ENCODE measurements at places on chromosomes 7 and 10.

GRCh38 chr10:3532644-3533043, 252.4 kb downstream of the KLF6 start:
- DNase-seq = peak; percentile 69

DNA sequence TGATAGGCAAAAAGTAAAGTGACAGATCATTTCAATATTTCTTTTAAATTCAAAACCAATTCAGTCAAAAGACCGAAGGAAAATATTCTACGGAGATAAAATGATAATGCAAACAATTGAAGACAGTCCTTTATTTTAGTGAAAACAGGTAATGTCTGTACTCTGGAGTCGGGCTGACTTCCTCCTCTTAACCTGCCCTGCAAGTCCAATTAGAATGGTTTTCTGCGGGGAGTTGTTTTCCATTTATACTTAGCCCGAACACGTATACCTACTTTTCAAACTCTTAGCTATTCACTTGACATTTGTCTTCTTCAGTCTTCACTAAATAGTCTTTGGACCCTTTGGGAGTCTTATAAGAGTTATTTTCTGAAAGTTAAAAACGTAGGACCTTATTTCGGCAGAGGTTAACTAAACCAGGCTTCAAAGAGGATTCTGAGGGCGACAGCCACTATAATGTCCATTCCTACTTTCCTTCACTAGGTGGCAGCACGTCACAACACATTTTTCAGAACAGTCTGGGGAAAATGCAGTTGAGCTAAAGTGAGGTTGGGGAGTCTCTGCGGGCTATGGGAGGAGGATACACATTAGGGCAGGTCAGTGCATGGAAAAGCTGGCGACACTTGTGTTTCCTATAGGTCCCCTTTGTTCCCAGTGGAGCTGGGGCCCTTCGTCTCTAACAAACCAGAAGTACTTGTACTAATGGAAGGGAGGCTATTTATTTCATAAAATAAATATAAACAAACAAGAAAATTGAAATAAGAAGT, 472.0 kb downstream of the KCNMA1 start:
- peak; percentile 73 for DNase-seq

DNA sequence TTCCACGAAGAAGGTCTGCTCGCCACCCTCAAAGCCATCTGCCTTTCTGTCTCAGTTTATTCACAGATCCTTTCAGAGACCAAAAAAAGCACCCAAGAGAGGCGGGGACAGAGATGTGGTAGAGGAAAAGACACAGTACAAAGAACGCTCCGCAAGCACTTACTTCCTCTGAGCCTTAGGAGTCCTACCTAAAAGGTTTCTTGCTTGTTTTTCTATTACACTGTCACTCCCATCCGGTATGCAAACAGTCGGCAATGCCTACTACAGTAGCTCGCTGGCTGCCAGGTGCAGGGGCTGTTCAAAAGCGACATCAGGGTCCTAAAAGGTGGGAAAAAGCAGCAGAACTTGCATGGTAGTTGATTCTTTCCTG, 816 bp downstream of the TECPR1 start:
- no peak for DNase-seq

DNA sequence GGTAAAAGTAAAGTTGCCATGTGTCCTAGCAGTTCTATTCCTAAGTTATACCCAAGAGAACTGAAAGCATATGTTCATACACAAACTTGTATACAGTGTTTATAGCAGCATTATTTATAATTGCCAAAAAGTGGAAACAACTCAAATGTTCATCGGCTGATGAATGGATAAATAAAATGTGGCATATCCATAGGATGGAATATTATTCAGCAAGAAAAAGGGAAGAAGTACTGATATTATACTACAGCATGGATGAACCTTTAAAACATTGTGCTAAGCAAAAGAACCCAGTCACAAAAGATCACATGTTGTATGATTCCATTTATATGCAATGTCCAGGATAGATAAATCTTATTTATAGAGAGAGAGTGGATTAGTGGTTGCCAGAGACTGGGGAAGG, 68.9 kb downstream of the NRF1 start:
- DNase-seq = no peak

DNA sequence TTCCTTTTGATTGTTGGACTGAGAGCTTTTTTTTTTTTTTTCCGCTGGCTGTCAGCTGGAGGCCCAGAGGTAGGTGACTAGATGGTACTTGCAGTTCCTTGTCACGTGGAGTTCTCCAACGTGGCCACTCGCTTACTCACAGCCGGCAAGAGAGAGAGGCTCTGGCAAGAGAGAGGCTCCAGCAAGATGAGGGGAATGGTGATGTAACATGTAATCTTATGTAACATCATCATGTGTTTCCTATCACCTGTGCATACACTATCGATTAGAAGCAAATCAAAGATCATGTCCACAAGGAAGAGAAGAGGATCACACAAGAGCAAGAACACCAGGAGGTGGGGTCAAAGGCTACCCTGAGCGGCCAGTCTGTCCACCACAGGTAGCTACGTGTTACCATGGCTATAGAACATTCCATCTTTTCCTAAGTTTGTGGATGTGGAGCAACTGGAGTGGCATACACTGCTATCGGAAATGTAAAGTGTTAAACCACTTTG, 4.0 kb upstream of the BORCS7 start:
- DNase-seq = no peak

DNA sequence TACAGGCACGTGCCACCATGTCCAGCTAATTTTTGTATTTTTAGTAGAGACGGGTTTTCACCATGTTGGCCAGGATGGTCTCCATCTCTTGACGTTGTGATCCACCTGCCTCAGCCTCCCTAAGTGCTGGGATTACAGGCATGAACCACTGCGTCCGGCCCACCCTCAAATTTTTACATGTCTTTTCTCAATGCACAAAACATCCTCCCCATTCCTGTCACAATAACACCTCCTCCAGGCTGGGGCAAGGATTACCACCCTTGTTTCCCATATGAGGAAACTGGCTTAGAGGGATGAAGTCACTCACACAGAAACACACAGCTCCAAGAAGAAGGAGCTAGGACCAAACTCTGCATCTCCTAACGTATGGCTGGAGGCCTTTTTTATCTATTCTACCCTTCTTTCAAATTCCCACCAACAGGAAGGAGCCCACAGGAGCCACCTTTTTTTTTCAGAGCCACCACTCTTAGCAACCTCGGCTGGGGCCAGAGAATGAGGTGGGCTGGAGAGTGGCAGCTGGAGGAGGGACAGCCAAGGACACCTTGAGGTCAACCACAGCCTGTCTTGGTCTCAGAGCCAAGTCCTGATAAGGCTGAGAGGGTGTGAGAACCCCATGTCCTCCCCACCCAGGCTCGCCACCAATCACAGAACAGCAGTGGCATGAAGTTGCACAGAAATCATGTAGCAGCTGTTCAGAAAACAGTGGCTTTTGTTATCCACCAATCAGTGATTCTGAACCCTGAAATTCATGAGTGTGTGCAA, 113.1 kb upstream of the PDLIM1 start:
- no peak for DNase-seq

- no peak for DNase-seq
These were observed 214.5 kb downstream of the SNX13 start for GRCh38 chr7:17725821-17726220.

- no peak for DNase-seq
These were observed 60.8 kb downstream of the OGDH start for GRCh38 chr7:44667190-44667589.

- no peak for DNase-seq
These were observed 230.6 kb downstream of the PLXNA4 start for GRCh38 chr7:132345543-132346129.

DNA sequence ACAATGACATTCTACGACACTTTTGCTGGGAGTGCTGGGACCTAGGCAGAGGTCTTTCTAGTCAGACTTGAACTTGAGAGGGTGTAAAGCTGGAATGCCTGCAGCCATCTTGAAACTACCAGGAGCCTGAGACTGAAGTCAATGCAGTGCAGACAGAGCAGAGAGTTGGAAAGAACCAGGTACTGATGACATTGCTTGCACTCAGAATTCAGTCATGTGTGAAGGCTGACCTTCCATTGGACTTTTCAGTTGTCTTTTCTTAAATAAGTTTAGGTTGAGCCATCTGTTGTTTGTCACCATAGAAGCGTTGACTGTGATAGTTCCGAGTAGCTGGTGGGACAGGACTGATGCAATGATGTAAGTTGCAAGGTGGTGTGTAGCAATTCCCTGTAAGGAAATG, 3.1 kb upstream of the PLPP4 start:
- DNase-seq = no peak

GRCh38 chr7:128883622-128884448, 21.2 kb downstream of the ATP6V1F start:
- peak; percentile 58 for DNase-seq

DNA sequence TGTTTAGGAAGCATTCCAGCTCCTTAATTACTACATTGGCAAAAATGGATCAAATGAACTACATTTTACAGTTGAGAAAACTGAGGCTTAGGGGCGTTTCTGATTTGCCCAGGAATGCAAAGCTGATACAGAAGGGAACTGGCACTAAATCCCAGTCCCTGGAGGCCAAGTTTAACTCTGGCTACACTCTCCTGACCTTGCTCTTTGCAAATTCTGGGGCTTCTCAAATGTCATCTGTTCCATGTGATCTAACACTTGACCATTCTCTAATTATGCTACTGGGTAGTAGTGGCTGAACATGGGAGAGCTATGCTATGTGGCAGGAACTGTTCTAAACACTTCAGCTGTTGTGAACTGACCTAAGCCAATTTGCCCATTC, 11.3 kb upstream of the HABP2 start:
- no peak for DNase-seq

DNA sequence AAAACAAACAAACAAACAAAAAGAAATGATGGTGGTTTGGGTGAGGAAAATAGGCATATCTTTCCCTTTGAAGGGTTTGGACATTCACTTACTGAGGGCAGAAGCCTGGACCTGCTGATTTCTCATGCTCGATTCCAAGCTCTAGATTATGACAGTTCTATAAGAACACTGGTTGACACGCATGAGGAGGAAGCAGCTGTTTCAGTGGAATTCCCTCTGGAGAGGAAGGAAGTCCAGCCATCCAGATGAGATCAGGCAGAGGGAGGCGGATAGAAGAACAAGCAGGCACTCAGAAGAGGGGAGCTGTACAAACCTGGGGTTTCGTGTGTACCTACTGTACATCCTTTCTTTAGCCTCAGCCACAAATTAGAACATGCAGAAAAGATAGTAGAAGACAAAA, 691.9 kb downstream of the INHBA start:
- DNase-seq = no peak

- DNase-seq = no peak
These were observed 23.1 kb downstream of the ZC3HAV1 start for GRCh38 chr7:139086454-139086853.

- DNase-seq = no peak
These were observed 26.7 kb upstream of the WNT2 start for GRCh38 chr7:117349570-117349969.

GRCh38 chr10:59319854-59320253, 42.5 kb downstream of the FAM13C start:
- no peak for DNase-seq

GRCh38 chr10:69091143-69091651, 3.3 kb downstream of the SRGN start:
- DNase-seq = no peak

GRCh38 chr10:70317943-70318318, 34.1 kb upstream of the NPFFR1 start:
- DNase-seq = no peak

GRCh38 chr7:17099083-17099973, 199.1 kb upstream of the AHR start:
- peak; percentile 36 for DNase-seq

DNA sequence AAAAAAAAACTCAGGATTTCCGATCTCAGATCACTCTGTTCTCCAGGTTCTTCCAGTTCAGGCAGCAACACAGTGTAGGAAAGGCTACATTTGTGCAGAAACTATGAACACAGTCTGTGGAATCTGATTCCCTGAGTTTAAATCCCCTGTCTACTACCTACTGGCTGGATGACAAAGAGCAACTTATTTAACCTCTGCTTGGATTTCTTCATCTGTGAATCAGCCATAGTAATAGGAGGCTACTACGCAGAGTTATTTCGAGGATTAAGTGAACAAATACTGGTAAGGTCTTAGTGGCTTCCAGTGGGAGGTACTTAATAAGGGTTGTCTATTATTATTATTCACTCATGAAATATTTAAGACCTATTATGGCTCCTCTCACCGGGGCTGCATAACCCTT, 44.3 kb upstream of the PDCD4 start:
- no peak for DNase-seq

- no peak for DNase-seq
These were observed 260.9 kb upstream of the PLPP4 start for GRCh38 chr10:120195984-120196712.

GRCh38 chr7:128097211-128097731, 66.0 kb upstream of the LRRC4 start:
- DNase-seq = no peak

GRCh38 chr7:96596120-96596826, 113.4 kb downstream of the SEM1 start:
- peak; percentile 64 for DNase-seq

GRCh38 chr10:63464402-63465292, 1.1 kb downstream of the JMJD1C start:
- DNase-seq = peak; percentile 43

DNA sequence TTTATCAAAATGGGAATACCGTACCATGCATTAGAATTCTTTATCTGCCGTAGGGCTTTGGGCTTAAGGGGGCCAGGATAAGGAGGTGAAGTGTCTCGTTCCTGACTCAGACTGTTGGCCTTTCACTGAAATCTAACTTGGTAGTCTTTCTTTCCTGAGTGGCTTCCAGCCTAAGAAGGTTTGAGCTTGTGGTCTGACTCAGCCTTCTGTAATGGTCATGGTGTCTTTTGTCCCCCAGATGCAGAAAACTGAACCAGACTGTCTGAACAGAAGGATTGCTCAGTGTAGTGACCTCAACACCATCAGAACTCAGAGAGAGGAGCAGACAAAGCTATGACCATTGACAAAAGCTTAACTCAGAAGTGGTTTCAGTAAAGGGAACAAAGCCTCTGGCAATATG, 39.5 kb downstream of the WNT2 start:
- DNase-seq = no peak

DNA sequence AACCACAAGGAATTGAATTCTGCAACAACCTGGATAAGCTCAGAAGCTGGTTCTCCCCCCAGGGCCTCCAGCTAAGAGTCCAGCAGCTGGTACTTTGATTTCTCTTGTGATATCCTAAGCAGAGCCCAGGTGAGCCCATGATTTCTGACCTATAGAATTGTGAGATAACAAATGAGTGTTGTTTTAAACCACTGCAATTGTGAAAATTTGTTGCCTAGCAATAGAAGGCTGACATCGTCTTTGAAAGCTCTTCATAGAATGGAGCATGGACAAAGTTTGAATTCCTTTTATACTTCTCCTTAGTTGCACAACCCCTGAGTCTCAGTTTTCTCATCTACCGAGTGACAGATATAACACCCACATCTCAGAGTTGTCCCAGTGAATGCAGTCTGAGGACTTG, 129.9 kb downstream of the TEX36 start:
- DNase-seq = no peak
